ENCODE measurements at places on chromosomes 4 and X. TPM values are rescaled to one million over a fixed set of nuclear protein-coding genes. Genes with fewer than 3 reads are reported as not detected.

Gene CT45A3
- not detected for polyA plus RNA-seq

Gene CACNA1F
- polyA plus RNA-seq, result 0.73 TPM

Gene SPOCK3
- 1.9 TPM for polyA plus RNA-seq

Gene RTL5
- polyA plus RNA-seq, result 0.24 TPM

Gene PRDM8
- polyA plus RNA-seq, result 0.22 TPM

Gene ERAS
- polyA plus RNA-seq, result not detected

Gene CLGN
- 0.54 TPM for polyA plus RNA-seq

Gene TMPRSS11B
- not detected for polyA plus RNA-seq

Gene MAMLD1
- not detected for polyA plus RNA-seq

Gene ERVMER34-1
- polyA plus RNA-seq, result not detected

Gene WNK3
- not detected for polyA plus RNA-seq

Gene CTAG1A
- not detected for polyA plus RNA-seq

Gene KLHL13
- 0.03 TPM for polyA plus RNA-seq

Gene GAGE10
- polyA plus RNA-seq, result not detected

Gene ABCB7
- polyA plus RNA-seq, result 17.8 TPM

Gene ADGRG4
- not detected for polyA plus RNA-seq

Gene PFKFB1
- 0.11 TPM for polyA plus RNA-seq

Gene SPANXN4
- not detected for polyA plus RNA-seq

Gene POLA1
- 1.3 TPM for polyA plus RNA-seq

Gene KLHL5
- polyA plus RNA-seq, result 16.7 TPM

Gene GAGE12J
- polyA plus RNA-seq, result not detected

Gene OSTC
- polyA plus RNA-seq, result 149 TPM

Gene ZCCHC12
- not detected for polyA plus RNA-seq

Gene TRAM1L1
- polyA plus RNA-seq, result not detected

Gene SPIN3
- polyA plus RNA-seq, result 1.6 TPM

Gene EXOC1L
- polyA plus RNA-seq, result not detected

Gene GAGE12H
- not detected for polyA plus RNA-seq

Gene PF4V1
- not detected for polyA plus RNA-seq

Gene HERC3
- polyA plus RNA-seq, result 30.5 TPM

Gene MAP9
- 0.01 TPM for polyA plus RNA-seq

Gene NHSL2
- 16.6 TPM for polyA plus RNA-seq

Gene PCGF3
- polyA plus RNA-seq, result 7.0 TPM

Gene HMX1
- not detected for polyA plus RNA-seq

Gene DCAF12L2
- not detected for polyA plus RNA-seq

Gene CHIC2
- polyA plus RNA-seq, result 20.8 TPM

Gene CCDC120
- 0.89 TPM for polyA plus RNA-seq

Gene FOXR2
- polyA plus RNA-seq, result not detected

Gene SLC10A4
- polyA plus RNA-seq, result 0.08 TPM

Gene ABHD18
- 2.1 TPM for polyA plus RNA-seq

Gene KLB
- not detected for polyA plus RNA-seq

Gene HS3ST1
- 0.01 TPM for polyA plus RNA-seq

Gene CENPE
- 0.01 TPM for polyA plus RNA-seq

Gene ANK2
- not detected for polyA plus RNA-seq

All from CD14-positive monocyte (primary cell).